Endothelial cell (in vitro differentiated cells): ENCODE measurements at places on chromosomes 2 and 18. TPM values are rescaled to one million over a fixed set of nuclear protein-coding genes. Genes with fewer than 3 reads are reported as not detected.

Gene REG1A
- not detected for total RNA-seq

Gene IL1R1
- total RNA-seq, result 1.0 TPM

Gene IGFBP2
- total RNA-seq, result 1,170 TPM

Gene SLC38A11
- not detected for total RNA-seq

Gene ANKRD29
- total RNA-seq, result not detected

Gene GALNT5
- 0.15 TPM for total RNA-seq

Gene SPDYA
- 0.33 TPM for total RNA-seq

Gene ANKRD30B
- not detected for total RNA-seq

- no peak overlapping the region for H3K4me3 ChIP-seq
- peaks cover 34% of the 10 kb centered on the region for H3K4me1 ChIP-seq
- H3K27ac ChIP-seq, result no peak overlapping the region
- no peak for DNase-seq
- H3K27me3 ChIP-seq, result no peaks in the 10 kb centered on the region
- peaks cover 8% of the 10 kb centered on the region for H3K36me3 ChIP-seq
Measured at GRCh38 chr18:55477860-55478581, 110.0 kb downstream of the TCF4 start.

GRCh38 chr2:151060287-151060686 is 201.4 kb downstream of the RBM43 start:
- no peaks in the 10 kb centered on the region for H3K36me3 ChIP-seq
- H3K4me1 ChIP-seq, result no peaks in the 10 kb centered on the region
- H3K27ac ChIP-seq, result no peak overlapping the region
- no peaks in the 10 kb centered on the region for H3K27me3 ChIP-seq
- no peak overlapping the region for H3K4me3 ChIP-seq

- no peaks in the 10 kb centered on the region for H3K27me3 ChIP-seq
- H3K27ac ChIP-seq, result no peak overlapping the region
- H3K4me1 ChIP-seq, result peaks cover 3% of the 10 kb centered on the region
- DNase-seq, result peak; percentile 35
- H3K4me3 ChIP-seq, result no peak overlapping the region
Measured at GRCh38 chr18:57561728-57562423, 24.6 kb downstream of the FECH start.

DNA sequence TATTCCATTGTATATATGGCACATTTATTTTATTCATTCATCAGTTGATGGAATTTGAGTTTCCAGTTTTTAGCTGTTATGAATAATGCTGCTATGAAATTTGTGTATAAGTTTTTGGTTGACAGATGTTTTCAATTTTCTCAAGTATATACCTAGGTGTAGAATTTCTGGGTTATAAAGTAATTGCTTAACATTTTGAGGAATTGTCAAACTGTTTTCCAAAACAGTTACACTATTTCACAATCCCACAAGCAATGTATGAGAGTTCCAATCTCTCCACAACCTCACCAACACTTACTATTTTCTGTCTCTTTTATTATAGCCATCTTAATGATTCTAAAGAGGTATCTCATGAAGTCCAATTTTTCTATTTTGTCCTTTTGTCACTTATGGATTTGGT is 12.5 kb upstream of the WDSUB1 start:
- no peak for DNase-seq
- no peak overlapping the region for H3K27ac ChIP-seq
- H3K4me3 ChIP-seq, result no peak overlapping the region
- peaks cover 3% of the 10 kb centered on the region for H3K36me3 ChIP-seq
- H3K4me1 ChIP-seq, result peaks cover 3% of the 10 kb centered on the region
- no peaks in the 10 kb centered on the region for H3K27me3 ChIP-seq

DNA sequence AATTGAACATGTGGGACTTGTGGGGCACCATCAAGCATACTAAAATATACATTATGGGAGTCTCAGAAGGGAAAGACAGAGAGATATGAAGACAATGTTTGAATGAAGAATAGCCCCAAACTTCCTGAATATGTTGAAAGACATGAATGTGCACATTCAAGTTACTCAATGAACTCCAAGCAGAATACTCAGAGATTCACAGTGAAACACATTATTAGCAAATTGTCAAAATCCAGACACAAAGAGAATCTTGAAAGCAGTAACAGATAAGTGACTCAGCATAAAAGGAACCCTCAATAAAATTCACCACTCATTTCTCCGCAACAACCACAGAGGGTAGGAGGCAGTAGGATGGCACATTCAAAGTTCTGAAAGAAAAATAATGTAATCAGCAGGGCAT is 8.8 kb downstream of the C2orf92 start:
- no peak overlapping the region for H3K27ac ChIP-seq
- peaks cover 4% of the 10 kb centered on the region for H3K36me3 ChIP-seq
- no peak overlapping the region for H3K4me3 ChIP-seq

- H3K4me3 ChIP-seq, result no peak overlapping the region
- no peak overlapping the region for H3K27ac ChIP-seq
- H3K4me1 ChIP-seq, result peaks cover 6% of the 10 kb centered on the region
- DNase-seq, result no peak
- H3K36me3 ChIP-seq, result no peaks in the 10 kb centered on the region
Measured at GRCh38 chr18:9249254-9249653, 85.3 kb upstream of the TWSG1 start.

DNA sequence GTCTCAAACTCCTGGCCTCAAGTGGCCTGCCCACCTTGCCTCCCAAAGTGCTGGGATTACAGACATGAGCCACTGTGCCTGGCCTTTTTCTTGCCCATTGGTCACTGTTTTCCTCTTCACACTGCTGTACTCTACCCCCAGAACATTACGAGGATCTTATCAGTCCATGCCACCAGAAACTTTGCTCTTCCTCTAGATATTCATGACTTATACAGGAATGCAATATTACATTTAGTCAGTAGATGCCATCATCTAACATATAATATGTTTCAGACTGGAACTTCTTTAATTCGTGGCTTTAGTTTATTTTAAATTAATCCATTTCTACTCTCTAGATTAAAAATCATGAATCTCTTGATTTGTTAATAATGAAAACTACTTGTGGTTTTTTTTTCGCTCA is 135.5 kb downstream of the COMMD1 start:
- no peaks in the 10 kb centered on the region for H3K36me3 ChIP-seq
- H3K4me3 ChIP-seq, result no peak overlapping the region
- no peak overlapping the region for H3K27ac ChIP-seq
- no peaks in the 10 kb centered on the region for H3K27me3 ChIP-seq

GRCh38 chr2:119728421-119728820 is 31.3 kb upstream of the PTPN4 start:
- H3K27me3 ChIP-seq, result no peaks in the 10 kb centered on the region
- peaks cover 4% of the 10 kb centered on the region for H3K4me1 ChIP-seq
- no peak overlapping the region for H3K4me3 ChIP-seq
- no peak overlapping the region for H3K27ac ChIP-seq
- no peak for DNase-seq
- no peaks in the 10 kb centered on the region for H3K36me3 ChIP-seq

- no peak overlapping the region for H3K4me3 ChIP-seq
- H3K27ac ChIP-seq, result no peak overlapping the region
- no peaks in the 10 kb centered on the region for H3K36me3 ChIP-seq
- H3K4me1 ChIP-seq, result peaks cover 10% of the 10 kb centered on the region
- DNase-seq, result no peak
Measured at GRCh38 chr18:39574897-39575296, 2009.3 kb upstream of the CELF4 start.

DNA sequence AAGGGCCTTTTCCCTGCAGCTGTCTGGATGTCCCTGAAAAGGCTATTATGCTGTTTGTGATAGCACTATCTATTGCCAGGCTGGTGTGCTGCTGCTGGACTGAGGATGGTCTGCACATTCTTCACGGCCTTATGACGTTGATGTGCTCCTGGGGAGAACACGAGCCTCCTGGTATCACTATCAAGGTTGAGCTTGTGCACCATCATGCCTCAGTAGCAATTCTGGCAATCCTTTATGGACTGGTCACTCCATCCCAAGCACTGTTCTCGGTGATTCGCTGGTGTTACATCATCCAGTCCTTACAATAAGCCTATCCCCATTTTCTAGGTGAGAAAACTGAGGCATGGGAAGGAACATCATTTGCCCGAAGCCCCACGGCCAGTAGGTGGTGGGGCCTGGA is 18.2 kb upstream of the CCBE1 start:
- H3K27me3 ChIP-seq, result peaks cover 6% of the 10 kb centered on the region
- no peak overlapping the region for H3K4me3 ChIP-seq
- DNase-seq, result no peak
- H3K4me1 ChIP-seq, result no peaks in the 10 kb centered on the region

GRCh38 chr2:9274701-9275343 is 68.2 kb downstream of the ASAP2 start:
- peak overlapping the region; percentile 74 for H3K27ac ChIP-seq
- H3K36me3 ChIP-seq, result peaks cover 8% of the 10 kb centered on the region
- H3K4me1 ChIP-seq, result peaks cover 38% of the 10 kb centered on the region
- no peak overlapping the region for H3K4me3 ChIP-seq

DNA sequence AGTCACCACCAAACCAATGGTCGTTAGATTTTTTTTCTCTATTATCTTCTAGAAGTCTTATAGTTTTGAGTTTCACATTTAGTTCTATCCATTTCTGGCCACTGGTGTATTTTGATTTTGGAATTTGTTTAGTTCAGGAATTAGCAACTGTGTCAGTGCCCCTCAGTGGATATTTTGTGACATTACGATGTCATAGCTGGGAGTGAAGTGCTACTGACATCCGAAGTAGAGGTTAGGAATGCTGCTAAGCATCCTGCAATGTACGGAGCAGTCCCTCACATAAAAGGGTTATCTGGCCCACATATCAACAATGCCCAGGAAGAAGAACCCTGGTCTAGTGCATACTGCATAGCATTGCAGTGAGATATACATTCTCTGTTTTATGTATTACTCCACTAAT is 157.4 kb upstream of the RGPD4 start:
- no peak overlapping the region for H3K4me3 ChIP-seq
- H3K27ac ChIP-seq, result no peak overlapping the region
- no peaks in the 10 kb centered on the region for H3K4me1 ChIP-seq
- no peaks in the 10 kb centered on the region for H3K36me3 ChIP-seq
- no peak for DNase-seq
- no peaks in the 10 kb centered on the region for H3K27me3 ChIP-seq

- H3K4me1 ChIP-seq, result peaks cover 3% of the 10 kb centered on the region
- H3K27me3 ChIP-seq, result peaks cover 2% of the 10 kb centered on the region
- no peaks in the 10 kb centered on the region for H3K36me3 ChIP-seq
- no peak overlapping the region for H3K4me3 ChIP-seq
Measured at GRCh38 chr2:47617523-47618271, 165.2 kb upstream of the MSH6 start.
